ENCODE measurements at places on chromosomes 3 and 15. TPM values are rescaled to one million over a fixed set of nuclear protein-coding genes. Genes with fewer than 3 reads are reported as not detected.

DNA sequence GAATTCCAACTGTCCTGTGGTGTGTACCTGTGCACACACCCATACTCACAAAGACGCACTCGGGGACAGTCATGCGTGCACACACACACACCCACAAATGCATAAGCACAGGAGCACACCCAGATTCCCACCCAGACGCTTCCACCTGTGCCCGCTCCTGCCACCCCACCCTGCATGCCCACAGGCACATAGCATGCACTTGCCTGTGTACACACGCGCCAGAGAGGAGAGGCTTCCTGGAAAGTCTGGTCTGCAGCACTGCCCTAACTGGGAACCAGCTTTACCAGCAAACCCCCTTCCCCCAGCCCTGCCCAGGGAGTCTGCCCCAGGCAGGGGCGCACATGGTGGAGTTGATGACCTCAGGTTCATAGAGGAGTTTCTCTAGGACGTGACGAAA lies 246.2 kb downstream of the UACA start:
- DNase-seq = no peak

DNA sequence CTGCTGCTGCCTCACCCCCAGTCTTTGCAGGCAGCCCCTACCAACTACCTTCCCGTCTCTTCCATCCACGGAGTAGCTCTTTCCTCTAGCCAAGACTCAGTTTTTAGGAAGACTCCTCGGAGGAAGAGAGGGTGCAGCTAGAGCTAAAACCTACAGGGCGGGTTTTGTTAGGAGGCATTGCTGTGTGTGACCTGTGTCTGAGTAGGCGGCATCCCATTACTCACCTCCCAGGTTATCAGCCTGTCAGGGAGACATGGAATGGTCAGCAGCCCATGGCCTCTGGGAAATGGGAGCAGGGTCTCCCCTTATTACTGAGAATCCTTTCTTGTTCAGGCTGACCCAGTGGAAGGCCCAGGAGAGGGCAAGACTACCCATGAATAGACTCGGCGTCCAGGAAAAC lies 43.8 kb upstream of the FGD5 start:
- DNase-seq = no peak

DNA sequence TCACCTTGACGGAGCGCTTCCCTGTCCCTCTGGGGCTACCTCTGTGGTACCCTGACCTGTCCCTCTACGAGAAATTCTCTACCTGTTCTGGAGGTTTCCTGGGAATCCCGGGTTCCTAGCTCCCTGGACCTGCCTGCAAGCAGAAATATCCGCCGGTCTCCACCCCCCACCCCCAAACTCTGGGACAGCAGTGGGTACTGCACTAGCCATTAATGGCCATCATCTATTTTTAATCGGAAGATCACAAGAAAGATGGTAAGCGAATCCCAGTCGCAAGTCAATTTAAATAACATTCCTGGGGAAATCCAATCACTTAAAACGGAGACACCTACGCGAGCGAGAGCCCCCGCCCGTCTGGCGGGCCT lies 429 bp upstream of the C3orf80 start:
- no peak for DNase-seq

DNA sequence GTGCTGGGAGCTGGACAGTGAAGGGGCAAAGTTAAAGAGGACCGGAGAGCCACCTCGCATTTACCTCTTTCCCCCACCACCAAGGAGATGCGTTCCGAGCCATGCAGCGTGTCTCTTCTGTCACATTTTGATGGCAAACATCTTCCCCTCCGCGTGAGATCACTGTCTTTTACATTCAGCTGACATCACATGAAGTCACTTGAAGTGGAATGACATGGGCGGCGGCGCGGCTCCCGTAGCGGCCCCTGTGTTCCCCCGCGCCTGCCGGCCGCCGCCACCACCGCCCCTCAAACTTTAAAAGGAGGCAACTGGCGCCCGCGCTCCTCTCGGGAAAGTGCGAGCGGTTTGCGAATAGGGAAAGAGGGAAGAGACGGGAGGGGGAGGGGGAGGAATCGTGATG lies at the start of gene FEZF2:
FEZF2 (minus strand) TSS at position 336 of the 400 bp plus-strand sequence. CDS start 682 bp downstream, outside the sequence.
- no peak for DNase-seq

- DNase-seq = no peak
Observed at GRCh38 chr3:45515999-45516725, 78.4 kb upstream of the LIMD1 start.

DNA sequence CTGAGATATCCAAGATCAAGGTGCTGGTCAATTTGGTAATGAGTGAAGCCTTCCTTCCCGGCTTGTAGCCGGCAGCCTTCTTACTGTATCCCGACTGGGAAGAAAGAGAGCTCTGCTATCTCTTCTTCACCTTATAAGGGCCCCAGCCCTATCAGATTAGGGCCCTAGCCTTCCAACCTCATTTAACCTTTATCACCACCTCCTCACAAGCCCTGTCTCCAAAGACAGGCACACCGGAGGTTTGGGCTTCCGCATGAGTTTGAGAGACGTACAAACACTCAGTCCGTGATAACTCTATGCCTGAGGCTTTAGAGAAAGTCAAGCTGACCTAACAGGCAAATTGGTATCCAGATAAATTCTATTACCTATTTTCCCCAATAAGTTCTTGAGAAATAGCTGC lies 243.9 kb downstream of the OPA1 start:
- no peak for DNase-seq

DNA sequence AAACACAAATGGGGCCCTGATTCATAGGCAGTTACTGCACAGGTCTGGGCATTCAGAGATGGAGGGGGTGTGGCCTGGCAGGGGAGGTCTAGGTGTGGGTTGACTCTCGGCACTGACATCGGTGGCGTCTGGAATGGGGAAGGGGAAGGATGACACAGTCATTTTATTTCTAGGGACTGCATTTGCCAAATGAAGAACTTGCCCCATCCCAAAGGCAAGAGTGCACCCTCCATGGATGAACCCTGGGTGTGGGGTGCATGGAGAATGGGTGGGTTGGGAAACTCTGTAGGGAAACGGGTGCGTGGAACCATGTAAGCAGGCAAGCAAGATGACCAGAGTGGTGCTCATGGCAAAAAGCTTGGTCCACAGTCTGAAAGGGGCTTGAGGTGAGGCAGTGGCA lies 24.5 kb downstream of the SLC6A20 start:
- DNase-seq = no peak

GRCh38 chr3:181773921-181774320 lies 62.2 kb downstream of the SOX2 start:
- DNase-seq = no peak

DNA sequence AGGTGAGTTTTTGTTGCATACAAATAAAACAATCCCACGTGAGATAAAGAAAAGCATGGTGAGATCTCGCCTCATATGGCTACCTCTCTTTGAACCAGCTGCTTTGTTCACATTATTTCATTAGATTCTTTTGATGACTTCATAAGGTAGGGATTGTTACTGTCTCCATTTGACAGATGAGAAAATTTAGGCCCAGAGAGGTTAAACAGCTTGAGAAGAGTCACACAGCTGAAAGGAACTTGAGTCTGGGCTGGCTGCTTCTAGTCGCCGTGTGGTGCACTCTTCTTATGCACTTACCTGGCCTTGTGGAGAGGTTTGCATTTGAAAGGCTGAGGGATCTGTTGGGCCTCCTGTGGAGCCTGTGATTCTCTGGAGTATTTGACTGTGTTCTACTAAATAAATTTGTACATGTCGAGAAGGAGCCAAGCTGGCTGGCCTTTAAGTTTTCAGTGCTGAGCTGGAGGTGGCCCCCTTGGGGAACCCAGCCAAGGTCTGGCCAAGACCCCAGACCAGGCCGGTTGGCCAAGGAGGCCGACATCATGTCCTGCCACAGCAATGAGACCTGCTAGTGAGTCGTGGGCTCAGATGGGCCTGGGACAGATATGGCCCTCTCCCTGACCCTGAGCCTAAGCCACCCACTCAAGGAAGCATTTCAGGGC lies 125.1 kb downstream of the SMAD6 start:
- DNase-seq = no peak

DNA sequence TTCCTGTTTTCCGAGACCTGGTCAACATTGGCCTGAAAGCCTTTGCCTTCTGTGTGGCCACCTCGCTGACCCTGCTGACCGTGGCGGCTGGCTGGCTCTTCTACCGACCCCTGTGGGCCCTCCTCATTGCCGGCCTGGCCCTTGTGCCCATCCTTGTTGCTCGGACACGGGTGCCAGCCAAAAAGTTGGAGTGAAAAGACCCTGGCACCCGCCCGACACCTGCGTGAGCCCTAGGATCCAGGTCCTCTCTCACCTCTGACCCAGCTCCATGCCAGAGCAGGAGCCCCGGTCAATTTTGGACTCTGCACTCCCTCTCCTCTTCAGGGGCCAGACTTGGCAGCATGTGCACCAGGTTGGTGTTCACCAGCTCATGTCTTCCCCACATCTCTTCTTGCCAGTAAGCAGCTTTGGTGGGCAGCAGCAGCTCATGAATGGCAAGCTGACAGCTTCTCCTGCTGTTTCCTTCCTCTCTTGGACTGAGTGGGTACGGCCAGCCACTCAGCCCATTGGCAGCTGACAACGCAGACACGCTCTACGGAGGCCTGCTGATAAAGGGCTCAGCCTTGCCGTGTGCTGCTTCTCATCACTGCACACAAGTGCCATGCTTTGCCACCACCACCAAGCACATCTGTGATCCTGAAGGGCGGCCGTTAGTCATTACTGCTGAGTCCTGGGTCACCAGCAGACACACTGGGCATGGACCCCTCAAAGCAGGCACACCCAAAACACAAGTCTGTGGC lies 16.9 kb downstream of the TMEM43 start:
- DNase-seq = peak; percentile 20

- DNase-seq = peak; percentile 36
Observed at GRCh38 chr3:101216710-101217465, 103.5 kb downstream of the IMPG2 start.

DNA sequence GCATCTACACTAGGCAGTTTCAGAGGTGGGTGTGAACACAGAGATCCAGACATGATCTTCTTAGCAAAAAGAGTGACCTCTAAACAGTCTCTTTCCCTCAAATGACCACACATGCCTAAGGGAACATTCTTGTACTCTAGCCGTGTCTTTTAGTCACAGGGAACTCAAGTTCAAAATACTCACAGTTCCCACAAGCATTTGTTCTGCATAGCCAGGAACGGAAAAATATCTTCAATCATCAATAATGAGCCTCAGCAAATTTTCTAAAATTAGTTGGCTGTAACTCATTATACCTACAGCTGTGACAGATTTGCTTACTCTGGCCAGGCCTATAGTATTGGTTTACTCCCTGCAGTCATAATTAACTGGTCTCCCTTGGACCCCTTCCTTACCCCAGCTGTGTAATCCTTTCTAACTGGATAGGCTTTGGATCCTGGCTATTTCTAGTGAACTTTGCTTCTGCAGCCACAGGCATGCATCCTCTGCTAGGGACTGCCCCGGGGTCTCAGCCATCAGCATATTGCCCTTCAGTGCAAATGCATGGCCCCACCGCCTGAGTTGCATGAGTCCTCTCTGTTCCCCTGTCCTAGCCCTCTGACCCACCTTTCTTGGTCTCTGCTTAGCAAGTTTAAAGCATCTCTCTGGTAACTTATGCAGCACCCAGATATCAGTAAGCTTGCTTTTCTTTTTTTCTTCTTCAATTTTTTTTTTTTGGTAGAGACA lies 56.0 kb upstream of the HACD2 start:
- no peak for DNase-seq

DNA sequence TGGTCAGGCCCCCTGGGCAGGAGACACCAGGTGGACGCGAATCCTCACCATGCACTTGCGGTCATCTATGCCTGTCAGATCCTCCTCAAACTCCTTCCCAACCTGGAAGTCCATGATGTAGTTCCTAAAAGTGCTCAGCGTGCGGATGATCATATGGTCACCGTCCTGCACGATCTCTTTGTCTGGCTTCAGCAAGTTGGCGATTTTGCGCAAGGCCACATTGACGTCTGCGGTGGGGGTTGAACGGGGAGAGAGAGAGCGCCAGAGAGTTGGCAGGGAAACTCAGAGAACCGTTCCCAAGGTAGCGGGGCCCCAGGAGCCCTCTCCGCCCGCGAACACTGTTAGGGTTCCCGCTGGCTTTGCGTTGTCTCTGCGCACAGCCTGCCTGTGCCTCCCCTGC lies 809 bp downstream of the RBP1 start:
- DNase-seq = peak; percentile 78

DNA sequence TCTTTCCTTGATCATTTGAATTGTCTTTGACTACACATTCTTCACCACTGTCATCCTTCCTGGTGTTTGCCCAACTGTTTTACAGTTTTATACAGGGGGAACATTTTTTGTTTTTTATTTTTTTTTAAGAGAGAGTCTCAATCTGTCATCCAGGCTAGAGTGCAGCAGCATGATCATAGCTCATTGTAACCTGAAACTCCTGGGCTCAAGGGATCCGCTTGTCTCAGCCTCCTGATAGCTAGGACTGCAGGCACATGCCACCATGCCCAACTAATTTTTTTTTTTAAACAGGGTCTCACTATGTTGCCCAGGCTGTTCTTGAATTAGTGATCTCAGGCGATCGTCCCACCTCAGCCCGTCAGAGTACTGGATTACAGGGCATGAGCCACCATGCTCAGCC lies 222.6 kb downstream of the BBX start:
- no peak for DNase-seq

- no peak for DNase-seq
Observed at GRCh38 chr3:89058371-89058770, 49.0 kb upstream of the EPHA3 start.

DNA sequence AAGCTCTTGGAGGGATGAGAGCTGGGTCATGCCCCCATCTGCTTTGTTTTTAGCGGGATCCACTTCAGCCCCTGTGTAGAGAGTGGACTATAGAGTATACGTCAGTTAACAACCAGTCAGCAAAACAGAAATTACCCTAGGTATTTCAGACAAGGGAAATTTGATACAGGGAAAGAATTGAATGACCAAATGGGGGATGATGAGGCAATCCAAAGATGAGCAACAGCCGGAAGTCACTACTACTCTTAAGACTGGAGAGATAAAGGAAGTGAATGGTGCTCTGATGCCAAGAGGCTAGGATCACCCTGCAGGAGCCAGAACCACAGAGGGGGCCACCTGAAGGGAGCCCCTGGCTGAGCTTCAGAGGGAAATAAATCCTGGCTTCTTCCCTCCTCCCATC lies 1.7 kb upstream of the GPR62 start:
- no peak for DNase-seq

DNA sequence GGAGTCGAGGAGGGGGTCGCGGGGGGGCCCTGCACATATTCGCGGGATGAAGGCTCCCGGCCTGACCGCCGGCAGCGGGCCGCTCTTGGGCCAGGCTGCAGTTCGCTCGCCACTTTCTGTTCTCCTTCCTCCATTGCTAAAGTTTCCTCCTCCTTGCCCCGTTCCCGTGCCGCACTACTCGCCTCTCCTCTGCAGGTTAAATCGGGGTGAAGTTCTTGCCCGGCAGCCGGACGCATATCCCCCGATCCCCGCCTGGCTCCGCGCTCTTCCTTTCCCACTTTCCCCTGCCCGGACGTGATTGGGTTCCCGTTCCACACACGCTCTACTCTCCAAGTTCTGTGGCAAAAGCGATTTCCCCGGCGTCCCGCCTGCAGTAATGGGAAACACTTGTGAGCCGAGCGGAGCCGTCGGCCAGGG lies 556 bp downstream of the CRYBG3 start:
- DNase-seq = peak; percentile 47

The MAP6D1 gene
- total RNA-seq = 2.0 TPM

The SLMAP gene
- total RNA-seq = 87.1 TPM

The ACTR8 gene
- total RNA-seq = 18.9 TPM

The CKMT1B gene
- total RNA-seq = not detected

Data from ovary (tissue), 10 donors.